Ascending aorta (tissue), 2 donors: ENCODE measurements at places on chromosomes 1 and 21. TPM values are rescaled to one million over a fixed set of nuclear protein-coding genes. Genes with fewer than 3 reads are reported as not detected.

DNA sequence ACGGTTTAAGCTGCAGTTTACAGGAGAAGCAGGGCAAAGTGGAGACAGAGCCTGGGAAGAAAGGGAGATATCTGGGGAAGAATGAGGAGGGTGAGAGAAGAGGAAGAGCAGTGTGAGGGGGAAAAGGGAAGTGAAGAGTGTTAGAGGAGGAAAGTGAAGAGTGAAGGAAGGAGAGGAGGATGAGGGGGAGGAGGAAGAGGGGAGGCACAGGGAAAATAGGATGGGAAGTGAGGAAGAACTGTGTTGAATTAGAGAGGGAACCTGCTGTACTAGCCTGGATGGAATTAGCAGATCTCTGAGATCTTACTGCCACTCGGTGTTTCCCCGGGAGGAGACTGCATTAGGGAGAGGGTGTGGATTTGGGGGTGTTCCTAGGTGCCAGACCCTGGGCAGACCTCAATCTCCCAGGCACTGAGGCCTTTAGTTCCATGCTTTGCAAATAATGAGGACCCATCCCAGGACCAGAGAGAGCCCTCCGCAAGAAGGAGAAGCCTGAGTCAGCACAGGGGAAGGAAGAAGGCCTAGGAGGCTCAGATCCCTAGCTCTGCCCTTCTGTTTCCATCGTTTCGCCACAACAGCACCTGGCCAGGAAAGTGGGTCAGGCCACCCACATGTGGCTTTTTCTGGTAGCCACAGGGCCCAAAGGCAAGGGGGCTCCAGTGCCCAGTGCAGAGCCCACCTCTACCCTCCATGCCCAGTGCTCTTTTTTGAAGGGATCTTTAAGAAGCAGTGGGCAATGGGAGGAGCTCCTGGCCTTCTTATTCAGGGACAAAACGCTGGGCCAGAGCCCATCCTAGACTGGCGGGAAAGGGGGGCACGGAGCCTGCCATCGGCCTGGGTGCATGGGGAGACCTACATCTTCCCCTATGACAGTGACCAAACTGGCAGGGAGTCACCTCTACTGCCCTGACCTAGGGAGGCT is 2.0 kb downstream of the LRRN2 start:
- no peak for DNase-seq

DNA sequence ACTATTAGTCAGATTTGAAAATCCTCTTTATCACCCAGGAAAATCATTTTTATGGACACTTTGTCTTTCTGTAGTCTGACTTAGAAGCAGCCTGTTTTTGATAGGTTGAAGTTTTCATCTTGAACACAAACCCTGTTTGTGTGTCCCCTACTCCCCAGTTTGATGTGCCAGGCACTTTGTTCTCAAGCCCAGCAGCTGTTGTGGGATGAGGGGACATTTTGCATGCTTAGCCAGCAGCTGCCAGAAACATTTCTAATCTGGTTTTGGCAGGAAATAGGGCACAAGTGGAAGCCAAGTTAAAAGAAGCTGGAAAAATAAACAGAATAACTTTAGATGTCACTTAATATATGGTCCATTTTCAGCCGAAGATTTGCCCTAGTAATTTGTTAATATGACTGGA is 29.9 kb downstream of the ACTN2 start:
- no peak for DNase-seq

GRCh38 chr1:63124666-63125191 is 197.6 kb upstream of the FOXD3 start:
- DNase-seq, result no peak

DNA sequence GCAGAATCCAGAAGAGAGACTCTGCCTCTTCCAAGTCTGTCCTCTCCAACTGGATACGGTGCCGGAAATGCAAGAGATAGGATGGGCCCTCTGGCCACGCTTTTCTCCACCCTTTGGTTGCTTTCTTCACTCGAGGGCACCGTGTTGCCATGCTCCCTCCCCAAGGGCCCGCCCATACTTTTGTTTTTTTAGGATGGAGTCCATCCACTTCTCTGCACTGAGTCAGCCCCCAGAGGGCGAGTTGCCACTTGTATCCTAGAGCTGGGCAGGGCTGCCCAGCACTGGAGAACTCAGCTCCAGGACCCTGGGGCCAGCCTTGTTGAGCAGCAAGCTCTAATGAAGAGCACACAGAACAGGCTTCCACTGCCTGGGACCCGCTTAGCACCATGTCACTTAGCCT is 25.5 kb downstream of the IFNGR2 start:
- DNase-seq, result no peak

- DNase-seq, result no peak
Observed at GRCh38 chr1:183886853-183887252, 81.9 kb downstream of the RGL1 start.

LEFTY2 gene
- 2.6 TPM for total RNA-seq

DNA sequence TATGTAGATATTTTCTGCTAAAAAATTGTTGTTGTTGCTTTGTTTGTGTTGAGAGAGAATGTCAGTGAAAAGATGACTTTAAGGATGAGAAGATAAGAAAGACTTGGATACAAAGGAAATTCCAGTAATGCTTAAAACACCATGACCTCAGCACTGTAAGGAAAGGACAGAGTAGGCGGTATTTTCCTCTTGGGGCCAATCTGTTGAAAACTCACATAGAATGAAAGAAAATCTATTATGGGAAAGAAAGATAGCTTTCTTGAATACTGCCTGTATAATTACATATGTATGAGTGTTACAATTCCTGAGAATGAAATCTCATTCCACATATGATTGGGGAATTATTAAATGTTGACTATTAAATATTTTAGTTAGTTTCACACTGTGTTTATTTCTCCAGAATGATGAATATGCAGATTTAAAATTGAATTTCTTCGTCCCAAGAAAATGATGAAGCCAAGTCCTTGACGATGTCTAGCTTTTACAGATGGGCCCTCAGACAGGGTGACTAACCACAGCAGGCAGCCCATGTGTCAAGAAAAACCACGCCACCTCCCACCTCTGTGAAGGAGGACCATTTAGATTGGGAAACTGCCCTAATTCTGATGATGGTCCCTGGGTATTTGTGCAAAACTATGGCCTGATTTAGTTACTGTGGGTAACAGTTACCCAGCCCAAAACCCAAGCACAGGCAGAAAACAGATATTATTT is 49.7 kb upstream of the LMO4 start:
- DNase-seq, result no peak

DNA sequence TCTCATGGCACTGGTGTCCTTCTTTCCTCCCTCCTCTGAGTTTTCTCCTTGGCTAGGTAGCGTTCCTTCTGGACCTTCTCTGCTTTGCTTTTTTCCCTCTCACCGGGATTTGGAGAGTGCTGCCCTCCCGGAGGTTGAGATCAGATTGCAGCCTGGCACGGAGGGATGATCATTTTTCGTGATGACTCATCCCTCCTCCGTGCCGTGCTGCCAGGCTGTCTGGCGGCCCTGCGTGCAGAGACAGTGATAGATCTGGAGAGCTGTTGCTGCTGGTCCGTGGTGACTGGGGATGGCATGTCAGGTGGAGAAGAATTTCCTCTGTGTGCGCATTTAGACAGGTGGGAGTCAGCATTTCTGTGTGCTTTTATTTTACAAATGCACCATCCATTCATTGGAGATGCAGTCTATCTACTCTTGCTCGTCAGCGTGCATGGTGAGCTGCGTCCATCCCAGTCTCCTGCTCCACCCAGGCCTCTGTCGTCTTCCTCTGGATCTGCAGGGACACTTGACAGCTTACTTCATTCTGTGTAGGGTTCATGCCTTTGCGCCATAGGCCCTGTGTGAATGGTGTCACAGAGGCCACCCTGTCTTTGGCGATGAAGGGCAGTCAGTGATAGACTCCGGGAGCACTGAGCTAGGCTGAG is 104.4 kb downstream of the PCBP3 start:
- no peak for DNase-seq

DNA sequence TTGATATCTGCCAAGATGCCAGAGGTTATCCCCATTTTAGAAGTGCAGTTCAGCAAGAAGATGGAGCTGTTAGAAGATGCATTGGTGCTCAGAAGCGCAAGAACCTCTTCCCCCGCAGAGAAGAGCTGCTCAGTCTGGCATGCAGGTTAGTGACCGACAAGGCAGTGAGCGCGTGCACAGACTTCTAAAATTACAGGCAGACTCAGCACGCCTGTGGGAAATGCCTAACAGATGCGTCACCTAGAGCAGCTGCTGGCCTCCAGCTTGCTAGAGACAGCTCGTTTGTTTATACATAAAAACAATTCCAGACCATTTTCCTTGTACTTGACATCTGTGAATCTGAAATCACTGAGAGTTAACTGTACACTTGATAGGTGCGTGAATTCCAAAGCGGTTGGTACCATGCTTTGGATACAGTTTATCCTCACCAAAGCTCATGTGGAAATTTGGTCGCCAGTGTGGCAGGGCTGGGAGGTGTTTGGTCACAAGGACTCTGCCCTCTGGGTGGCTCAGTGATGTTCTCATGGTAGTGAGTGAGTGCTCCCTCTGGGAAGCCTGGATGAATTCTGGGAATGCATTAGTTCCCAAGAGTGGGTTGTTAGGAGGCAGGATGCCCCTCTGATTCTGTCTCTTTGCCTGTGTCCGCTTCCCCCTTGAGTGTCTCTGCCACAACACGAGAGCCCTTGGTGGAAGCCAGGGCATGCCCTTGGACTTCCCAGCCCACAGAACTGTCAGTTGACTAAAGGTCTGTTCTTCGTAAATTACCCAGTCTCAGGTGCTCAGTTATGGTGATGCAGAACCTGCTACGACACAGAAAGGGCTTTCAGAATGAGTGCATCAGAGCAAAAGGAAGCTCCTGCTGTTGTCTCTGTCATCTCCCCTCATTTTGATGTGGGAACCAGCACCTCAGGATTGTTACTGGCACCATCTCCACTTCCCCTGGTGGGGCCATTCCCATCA is 24.4 kb downstream of the SNAP47 start:
- no peak for DNase-seq

CD5L gene
- total RNA-seq, result not detected

SOD1 gene
- 87.7 TPM for total RNA-seq

DNA sequence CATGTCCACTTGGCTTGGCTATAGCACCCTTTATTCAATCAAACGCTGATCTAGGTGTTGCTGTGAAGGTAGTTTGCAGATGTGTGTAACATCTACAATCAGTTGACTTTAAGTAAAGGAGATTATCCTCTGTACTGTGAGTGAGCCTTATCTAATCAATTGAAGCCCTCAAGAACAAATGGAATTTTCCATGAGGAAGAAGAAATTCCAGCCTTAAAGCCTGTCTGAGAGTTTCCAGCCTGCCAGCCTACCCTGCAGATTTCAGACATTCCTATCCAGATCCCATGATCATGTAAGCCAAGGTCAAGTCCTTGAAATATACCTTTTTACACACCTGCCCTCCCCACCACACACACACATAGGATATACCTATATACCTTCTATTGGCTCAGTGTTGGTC is 696.7 kb downstream of the MRPL39 start:
- DNase-seq, result no peak

ENAH gene
- 103 TPM for total RNA-seq

GRCh38 chr1:186325239-186325638 is 49.8 kb downstream of the TPR start:
- no peak for DNase-seq

- no peak for DNase-seq
Observed at GRCh38 chr1:51532853-51533252, 13.8 kb upstream of the EPS15 start.

DENND2C gene
- 5.4 TPM for total RNA-seq

GRCh38 chr1:35851132-35851869 is 31.7 kb upstream of the AGO1 start:
- DNase-seq, result no peak

- peak; percentile 90 for DNase-seq
Observed at GRCh38 chr1:153494976-153495535, 34.6 kb upstream of the S100A7 start.

- DNase-seq, result no peak
Observed at GRCh38 chr1:185786524-185786923, 52.3 kb downstream of the HMCN1 start.

CLCA1 gene
- total RNA-seq, result not detected

- DNase-seq, result peak; percentile 88
Observed at GRCh38 chr1:183234660-183235476, 48.8 kb downstream of the LAMC2 start.

- no peak for DNase-seq
Observed at GRCh38 chr1:114102136-114102535, 51.5 kb downstream of the SYT6 start.

DNA sequence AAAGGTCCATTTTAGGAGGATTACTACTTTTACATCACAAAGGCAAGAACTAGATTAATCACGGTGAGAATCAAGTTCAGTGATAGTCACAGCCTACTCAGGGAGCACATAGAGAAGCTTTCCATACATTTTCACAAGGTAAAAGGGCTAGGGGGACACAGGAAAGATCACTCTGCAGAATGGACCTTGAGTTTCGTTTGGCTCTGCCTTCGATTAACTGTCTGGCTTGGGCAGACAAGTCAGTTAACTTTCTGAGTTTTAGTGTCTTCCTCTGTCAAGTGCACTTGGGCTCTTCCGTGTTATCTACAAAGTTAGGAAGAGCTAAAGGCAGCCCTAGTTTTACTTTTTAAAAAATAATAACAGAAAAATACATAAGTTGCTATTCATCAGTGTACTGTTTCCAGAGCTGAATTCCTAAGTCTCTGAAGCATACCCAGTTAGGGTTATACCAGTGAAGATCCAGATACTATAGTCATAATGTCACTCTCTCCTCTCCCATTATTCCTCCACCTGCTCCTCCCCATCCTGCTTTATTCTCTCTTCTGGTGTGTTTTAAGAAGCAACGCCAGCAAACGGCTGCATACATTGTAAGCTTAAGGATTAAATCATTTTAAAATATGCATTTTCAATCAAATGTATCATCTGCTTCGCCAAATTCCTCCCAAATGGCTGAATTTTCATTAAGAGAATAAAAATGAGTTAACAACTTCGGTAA is 1.7 kb downstream of the CEP170 start:
- DNase-seq, result no peak

GRCh38 chr1:154964359-154964758 is 2.8 kb upstream of the PYGO2 start:
- no peak for DNase-seq

DNA sequence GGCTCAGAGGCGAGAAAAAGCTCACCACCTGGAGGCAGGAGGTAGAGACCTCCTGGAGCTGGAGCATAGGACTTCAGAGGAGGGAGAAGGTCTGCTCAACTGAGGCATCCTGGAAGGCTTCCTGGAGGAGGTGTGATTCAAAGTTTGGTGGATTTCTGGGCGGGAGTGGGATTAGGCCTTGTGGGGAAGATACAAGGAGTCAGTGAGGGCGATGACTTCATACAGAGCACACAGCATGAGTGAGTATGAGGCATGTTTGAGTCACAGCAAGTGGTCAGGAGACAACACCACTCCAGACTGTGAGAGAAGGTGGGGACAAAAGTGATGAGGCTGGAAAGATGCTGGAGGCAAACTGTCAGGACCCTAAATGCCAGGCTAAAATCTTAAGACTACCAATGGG is 77.6 kb downstream of the MATN1 start:
- DNase-seq, result no peak

- no peak for DNase-seq
Observed at GRCh38 chr21:44259082-44259705, 2.5 kb downstream of the DNMT3L start.

GRCh38 chr1:205247130-205247921 is 19.6 kb downstream of the TMCC2 start:
- DNase-seq, result no peak

- DNase-seq, result no peak
Observed at GRCh38 chr1:208204779-208205178, 39.4 kb downstream of the PLXNA2 start.

TACSTD2 gene
- 1.3 TPM for total RNA-seq
